ENCODE measurements at places on chromosomes 7 and 10. TPM values are rescaled to one million over a fixed set of nuclear protein-coding genes. Genes with fewer than 3 reads are reported as not detected.

DNA sequence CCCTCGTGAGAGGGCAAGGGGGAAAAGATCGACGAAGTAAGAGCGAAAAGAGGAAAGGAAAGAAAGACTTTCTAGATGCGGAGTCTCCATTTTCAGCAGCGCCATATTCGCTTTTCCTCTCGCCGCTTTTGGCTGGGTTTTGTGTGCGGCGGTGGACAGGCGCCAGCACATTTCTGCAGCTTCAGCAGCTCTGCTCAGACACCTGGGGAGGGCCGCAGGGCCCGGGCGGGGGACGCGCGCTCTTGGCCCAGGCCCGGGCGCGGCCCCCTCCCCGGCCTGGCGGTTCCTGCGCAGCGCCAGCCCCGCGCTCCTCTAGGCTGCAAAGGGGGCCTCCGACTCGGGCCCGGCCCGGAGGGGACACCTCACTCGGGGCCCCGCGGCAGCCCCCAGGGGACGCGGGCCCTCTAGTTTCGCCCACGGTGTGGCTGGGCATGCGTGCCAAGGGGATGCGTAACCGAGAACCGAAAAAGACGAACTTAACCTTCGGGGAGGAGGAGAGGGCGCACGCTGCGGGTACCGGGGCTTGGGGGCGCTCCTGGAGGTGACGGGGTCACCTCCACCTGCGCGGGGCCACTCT, 34.5 kb upstream of the EBLN1 start:
- peak; percentile 78 for DNase-seq

PAPSS2 gene
- total RNA-seq: 0.20 TPM

- no peak for DNase-seq
These were observed 9.4 kb upstream of the CACUL1 start for GRCh38 chr10:118764195-118764594.

DNA sequence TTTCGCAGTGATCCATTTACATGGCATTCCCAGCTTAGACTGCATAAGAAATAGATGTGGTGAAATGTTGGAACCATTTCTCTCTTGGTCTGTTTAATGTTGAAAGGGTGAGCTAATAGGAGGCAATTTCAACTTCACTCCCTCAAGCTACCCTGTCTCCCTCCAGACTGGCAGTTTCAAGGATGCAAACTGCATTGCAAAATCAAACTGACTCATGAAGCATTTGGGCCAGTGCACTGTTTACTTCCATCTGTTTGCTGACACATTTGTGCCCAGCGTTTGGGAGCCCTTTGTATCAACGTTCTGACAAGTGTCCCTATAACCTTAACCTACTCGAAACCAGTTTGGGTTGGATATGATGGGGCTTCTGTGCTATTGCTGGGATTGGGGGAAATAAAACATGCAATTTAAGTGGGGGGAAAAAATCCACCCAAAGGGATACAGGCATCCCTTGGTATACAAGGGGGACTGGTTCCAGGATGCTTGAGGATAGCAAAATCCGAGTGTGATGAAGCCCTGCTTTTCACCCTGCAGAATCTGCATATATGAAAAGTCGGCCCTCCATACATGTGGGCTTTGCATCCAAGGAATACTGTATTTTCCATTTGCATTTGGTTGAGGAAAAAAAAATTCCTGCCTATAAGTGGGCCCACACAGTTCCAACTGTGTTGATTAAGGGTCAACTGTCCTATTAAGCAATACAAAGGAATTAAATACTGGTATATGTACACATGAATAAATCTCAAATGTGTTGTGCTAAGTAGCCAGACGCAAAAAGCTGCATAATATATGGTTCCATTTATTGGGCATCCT, 15.6 kb downstream of the RHEB start:
- no peak for DNase-seq

TMEM184A gene
- total RNA-seq: not detected

PTPRZ1 gene
- not detected for total RNA-seq

OR2A12 gene
- not detected for total RNA-seq

DNA sequence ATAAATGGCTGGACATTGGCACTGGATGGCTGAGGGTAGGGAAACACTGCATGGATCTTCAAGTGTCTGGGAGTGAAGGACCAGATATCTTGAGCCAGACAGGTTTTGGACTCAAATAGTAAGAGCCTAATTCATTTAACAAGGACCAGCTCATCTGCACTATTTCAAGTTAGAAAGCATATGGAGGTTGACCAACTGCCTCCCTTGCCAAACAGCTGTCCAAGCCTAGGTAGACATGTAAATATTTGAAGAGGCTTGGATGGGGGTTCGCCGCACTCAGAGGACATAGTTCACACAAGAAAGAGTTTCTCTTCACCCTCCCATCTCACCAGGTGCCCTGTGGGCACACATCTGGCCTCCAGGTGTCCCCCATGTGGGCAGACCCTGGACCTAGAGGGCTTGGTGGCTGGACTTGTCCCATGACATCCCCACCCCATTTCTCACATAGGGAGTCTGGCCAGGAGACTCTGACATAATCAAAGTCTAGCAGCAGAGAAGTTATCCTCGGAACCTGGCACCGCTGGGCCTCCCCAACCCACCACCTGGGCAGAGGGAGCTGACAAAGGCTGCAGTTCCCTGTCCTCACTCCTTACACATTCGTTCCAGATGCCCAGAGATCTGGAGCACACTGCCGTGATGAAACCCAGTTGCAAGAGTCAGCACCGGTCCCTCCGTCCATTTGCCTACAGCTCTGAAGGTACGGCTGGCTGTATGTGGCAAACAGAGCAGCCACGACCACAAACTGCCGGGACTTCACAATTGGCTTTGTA, 116.9 kb upstream of the GDF10 start:
- DNase-seq: no peak

GRCh38 chr10:92997620-92998019, 63.0 kb upstream of the CYP26C1 start:
- DNase-seq: no peak

GRCh38 chr10:30383356-30383755, 34.3 kb upstream of the MTPAP start:
- no peak for DNase-seq

KCP gene
- not detected for total RNA-seq

RET gene
- total RNA-seq: 0.47 TPM

GRCh38 chr10:3978174-3978573, 193.2 kb upstream of the KLF6 start:
- no peak for DNase-seq
